ENCODE measurements at places on chromosomes 4 and X.
A peak's percentile ranks its signal among the peaks of the same experiment; 100 is the strongest.

DNA sequence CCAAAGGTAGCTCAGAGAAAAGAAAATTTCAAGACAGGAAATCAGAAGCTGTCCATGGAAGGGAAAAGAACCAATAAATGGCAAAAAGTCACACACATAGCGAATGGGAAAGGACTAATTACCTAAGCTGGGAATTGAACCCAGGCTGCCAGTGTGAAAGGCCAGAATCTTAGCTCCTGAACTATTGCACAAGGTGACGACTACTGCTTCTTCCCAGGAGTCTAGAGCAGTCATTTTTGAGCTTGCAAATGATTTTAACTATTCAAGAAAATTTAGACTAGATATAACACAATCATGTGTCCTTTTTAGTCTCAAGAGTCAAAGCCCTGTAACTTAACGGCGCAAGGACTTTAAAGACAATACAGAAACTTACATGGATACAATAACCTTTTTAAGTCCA lies 34.1 kb upstream of the ZNF81 start:
- DNase-seq: peak; percentile 5

DNA sequence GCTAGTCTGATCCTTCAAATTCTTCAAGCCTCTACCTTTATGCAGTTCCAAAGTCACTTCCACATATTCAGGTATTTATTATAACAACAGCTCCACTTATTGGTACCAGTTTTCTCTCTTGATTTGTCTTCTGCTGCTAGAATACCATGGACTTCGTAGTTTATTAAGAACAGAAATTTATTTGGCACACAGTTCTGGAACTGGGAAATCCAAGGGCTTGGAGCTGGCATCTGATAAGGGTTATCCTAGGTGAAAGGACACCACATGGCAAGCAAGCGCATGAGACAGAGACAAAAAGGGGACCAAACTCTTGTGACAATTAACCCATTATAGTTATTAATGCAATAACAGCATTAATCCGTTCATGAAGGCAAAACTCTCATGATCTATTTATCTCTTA lies 600.5 kb upstream of the ATOH1 start:
- DNase-seq: no peak

DNA sequence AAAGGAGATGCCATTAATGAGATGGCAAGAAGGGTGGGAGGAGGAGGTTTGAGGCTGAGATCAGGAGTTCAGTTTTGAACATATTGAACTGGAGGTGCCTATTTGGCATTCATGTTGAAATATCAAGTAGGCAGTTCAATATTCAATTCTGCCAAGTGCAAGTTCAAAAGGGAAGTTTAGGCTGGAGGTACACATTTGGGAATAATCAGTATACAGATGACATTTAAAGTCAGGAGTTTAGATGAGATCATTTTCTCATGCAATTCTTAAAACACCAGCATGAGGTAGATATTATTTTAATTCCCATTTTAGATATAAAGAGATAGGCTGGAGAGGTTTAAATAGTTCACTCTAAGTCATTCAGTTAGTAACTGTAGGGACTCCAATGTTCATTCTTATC lies 26.1 kb downstream of the COQ2 start:
- DNase-seq: peak; percentile 32

- no peak for DNase-seq
Observed at GRCh38 chr4:8738471-8738931, 133.1 kb downstream of the HMX1 start.

- peak; percentile 31 for DNase-seq
Observed at GRCh38 chr4:41360214-41360920, 103.6 kb downstream of the UCHL1 start.

DNA sequence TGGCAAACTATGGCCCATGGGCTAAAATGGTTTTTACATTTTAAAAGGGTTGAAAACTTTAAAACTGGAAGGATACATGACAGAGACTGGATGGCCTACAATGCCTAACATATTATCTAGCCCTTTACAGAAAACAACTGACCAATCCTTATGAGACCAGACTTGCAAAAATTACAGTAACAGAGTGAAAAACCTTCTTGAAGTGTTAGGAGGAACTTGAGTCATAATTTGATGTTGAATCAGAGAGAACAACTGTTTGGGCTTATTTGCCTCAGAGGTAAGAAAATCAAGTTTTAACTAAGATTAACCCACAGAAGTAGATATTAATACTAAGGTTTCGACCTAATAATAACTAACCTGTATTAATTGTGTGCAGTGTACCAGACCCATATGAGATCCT lies 12.4 kb upstream of the NAP1L5 start:
- no peak for DNase-seq

All from AG10803 (cell line).